Mesothelial cell of epicardium (in vitro differentiated cells): ENCODE measurements at places on chromosomes 12 and 14.

- DNase-seq, result no peak
These were observed 79.4 kb upstream of the OTX2 start for GRCh38 chr14:56889705-56890104.

DNA sequence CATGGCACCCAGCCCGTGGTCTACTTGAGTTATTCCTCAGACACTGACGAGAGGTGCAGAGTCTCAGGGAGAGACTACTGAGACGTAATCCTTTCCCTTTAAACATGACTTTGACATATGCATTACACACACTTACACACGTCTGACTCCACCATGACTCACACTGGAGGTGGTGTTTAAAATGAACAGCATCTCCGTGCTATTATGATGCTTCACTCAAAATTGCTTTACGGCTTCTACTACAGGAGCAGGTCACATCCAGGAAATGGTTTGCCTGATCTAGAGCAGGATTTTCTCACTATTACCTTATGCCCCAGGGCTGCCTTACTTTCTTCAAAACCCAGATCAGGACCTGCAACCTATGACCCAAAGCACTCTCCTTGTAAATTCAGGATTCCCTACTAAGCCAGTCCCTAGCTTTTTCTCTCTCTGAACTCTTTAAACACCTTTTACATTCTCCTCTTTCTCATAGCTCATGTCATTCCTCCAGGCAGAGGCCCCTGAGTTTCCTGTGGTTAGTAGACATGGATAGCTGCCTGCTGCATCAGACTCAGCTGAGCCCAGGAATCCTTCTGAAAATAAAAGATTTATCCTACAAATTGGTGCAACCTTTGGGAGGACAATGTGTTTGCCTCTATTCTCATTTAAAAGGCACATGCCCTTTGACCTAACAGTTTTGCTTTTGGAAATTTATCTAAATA lies 31.2 kb downstream of the TMCC3 start:
- DNase-seq, result no peak

GRCh38 chr12:8867786-8868185 lies 45.4 kb downstream of the A2ML1 start:
- no peak for DNase-seq

- DNase-seq, result no peak
These were observed 43.7 kb downstream of the DDX11 start for GRCh38 chr12:31117203-31118011.

- DNase-seq, result no peak
These were observed 2.0 kb upstream of the CCDC197 start for GRCh38 chr14:93994919-93995682.

DNA sequence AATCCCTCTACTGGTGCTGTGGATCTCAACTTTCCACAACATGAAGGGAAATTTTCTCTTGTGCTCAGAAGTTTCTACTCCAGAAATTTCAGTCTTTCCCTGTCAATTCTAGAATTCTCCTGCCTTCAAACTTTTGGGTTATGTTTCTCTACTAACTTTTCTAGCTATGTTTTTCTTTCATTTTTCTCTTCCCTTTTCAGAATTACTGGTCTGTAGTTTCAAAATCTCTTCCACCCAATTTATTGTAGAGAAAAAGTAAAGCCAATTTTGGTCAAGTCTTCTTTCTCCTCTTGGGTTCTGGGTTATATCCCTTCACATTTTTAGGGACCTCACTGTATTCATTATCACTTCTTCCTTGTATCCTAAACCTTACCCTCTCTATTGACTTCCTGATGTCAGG lies 18.9 kb downstream of the CNTN1 start:
- no peak for DNase-seq

- DNase-seq, result no peak
These were observed 20.2 kb downstream of the TCHP start for GRCh38 chr12:109920261-109920780.

DNA sequence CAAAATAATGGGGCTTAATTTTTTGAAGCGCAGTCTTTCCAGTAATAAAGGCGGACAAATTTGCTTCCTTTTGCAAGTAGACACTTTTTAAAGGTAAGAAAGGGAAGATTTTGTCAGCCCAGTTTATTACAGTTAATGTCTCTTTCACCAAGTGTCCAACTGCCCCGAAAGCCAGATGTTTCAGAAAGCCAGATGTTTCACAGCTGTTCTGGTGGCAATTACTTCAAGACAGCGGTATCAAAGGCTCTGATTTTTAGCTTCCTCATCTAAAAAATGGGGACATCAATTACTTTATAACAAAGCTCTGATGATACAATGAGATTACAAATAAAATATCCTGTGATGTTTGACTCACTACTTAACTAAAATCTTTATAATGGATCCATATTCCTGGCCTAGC lies 1.0 kb downstream of the WBP11 start:
- DNase-seq, result no peak

GRCh38 chr12:5003025-5003666 lies 40.5 kb upstream of the KCNA5 start:
- DNase-seq, result peak; percentile 72

DNA sequence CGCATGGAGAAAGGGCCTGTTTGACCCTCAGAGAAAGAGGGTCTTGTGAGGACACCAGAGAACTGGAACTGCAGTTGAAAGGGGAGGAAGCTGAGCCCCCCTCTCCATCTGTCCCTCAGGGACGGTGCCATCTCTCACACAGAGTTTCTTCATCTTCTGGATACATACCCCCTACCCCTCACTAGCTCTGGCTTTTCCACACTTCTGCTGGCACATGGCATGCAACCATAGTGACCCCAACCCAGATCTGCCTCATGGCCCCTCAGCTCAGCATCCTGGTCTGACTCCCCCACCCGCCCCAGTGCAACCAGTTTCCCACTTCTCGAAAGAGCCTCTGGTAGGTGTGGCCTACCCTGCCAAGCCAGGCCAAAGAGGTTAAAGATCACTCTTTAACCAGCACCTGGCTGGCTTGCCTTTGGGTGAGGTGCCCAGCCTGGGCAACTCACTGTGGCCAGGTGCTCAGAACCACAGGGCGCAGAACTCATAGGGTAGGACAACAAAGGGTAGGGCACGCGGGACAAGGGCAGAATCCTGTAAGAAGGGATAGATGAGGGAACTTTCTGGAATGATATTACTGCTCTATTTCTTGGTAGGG lies 25.8 kb downstream of the GALNT16 start:
- DNase-seq, result no peak

DNA sequence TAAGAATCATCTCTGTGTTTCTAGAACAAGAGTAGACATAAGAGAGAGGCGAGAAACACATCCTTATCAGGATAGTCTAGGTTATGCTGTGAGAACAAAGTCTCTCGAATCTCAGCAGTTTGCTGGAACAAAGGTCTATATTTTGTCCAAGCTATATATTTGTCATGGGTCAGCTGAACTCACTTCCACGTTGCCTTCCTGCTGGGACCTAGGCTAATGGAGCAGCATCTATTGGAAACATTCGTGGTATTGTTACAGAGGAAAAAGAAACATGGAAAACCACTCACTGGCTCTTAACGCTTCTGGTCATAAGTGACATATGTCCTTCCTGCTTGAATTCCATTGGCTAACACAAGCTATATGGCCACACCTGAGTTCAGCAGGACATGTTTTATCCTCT lies 112.6 kb upstream of the DYRK2 start:
- no peak for DNase-seq

GRCh38 chr14:22588526-22589095 lies 413 bp downstream of the DAD1 start:
- no peak for DNase-seq

- DNase-seq, result no peak
These were observed 1.9 kb downstream of the TMTC2 start for GRCh38 chr12:82688596-82688995.

GRCh38 chr12:15146585-15146984 lies 74.6 kb downstream of the RERG start:
- DNase-seq, result no peak

GRCh38 chr12:50776749-50777728 lies 13.1 kb downstream of the ATF1 start:
- no peak for DNase-seq

GRCh38 chr14:97543816-97544215 lies 746.6 kb downstream of the VRK1 start:
- DNase-seq, result no peak

GRCh38 chr12:28247806-28248205 lies 57.5 kb downstream of the CCDC91 start:
- no peak for DNase-seq

- no peak for DNase-seq
These were observed 10.7 kb downstream of the REM2 start for GRCh38 chr14:22893706-22894105.

DNA sequence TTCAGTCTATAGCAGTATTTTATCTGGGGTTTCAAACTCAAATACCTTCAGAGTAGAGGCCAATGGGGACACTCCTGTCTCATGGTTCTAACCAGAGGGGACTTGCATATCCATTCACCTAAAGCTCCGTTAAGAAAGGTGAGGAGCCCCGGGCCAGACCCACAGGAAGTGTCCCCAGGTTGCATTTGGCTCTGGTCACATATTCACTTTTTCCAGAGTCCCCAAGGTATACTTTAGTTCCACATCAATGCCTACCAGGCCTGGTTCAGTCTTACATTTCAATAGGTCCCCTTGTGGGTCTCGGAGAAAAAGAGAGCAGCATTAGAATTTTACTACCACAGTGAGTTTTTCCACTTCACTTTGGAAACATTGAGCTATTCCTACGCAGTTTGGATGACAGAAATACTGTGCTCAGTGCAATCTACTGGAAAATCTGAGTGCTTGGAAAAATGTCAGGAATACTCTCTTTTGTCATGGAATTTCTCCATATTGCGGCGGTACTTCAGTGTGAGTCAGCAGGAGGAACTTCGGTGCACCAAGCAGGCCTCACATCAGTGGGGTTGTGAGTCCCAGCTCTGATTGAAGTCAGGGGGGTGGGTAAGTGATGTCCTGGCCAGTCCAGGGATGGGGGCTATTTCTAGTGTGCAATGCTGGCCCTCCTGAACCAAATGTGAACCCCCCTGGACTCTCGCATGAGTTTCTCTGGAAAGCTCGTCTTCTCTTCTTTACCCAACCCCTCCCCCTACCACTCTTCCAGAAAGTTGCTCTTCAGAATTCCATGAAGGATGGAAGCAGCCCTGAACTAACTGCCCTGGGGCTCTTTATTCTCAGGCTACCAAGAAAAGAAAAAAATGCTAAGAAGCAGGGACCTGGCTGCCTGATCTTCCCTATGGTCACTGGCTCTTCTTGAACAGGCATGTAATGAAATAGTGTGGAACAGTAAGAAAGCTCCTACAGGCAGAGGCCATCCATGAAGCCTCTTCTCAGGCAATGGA lies 184.7 kb downstream of the PRKCH start:
- DNase-seq, result no peak

- DNase-seq, result no peak
These were observed 7.9 kb upstream of the PRMT8 start for GRCh38 chr12:3483089-3483488.

DNA sequence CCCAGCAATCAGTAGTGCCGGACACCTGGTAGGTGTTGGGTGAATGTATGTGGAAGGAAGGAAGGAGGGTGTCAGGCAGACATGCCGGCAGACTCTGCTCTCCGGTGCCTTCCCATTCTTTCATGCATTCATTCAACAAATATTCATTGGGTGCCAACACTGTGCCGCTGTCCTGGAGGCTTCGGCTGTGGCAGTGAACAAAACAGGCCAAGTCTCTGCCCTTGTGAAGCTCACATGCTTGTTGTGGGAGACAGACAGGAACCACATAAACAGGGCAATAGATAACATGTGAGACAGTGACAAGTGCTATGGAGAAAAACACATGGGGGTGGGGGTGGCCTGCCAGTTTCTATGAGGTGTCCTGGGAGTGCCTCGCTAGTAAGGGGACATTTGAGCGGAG lies 56.5 kb upstream of the ATF1 start:
- DNase-seq, result no peak

DNA sequence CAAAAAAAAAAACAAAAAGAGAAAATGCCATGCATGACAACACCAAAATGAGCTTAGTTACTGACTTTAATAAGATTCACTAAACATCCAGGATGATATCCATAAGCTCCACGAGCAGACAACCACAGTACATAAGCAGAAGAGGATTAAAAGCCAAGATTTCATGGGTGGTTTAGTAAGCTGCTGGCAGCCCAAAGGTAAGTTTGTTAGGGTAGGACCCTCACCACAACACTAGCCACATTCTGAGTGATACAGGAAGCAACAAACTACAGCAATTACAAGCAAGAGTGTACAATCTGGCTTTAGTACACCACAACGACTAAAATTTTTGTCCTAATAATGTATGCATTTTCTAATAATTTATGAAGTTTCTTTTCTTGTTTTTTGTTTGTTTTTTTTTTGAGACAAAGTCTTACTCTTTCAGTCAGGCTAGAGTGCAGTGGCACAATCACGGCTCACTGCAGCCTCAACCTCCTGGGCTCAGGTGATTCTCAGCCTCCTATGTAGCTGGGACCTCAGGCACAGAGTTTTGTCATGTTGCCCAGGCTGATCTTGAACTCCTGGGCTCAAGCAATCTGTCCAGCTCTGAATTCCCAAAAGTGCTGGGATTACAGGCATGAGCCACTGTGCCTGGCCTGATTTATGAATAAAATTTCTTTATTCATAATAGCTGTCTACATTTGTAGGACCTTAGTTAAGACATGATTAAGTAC lies 221.4 kb downstream of the MED13L start:
- DNase-seq, result no peak

GRCh38 chr14:64279704-64280668 lies 14.2 kb downstream of the ESR2 start:
- no peak for DNase-seq

DNA sequence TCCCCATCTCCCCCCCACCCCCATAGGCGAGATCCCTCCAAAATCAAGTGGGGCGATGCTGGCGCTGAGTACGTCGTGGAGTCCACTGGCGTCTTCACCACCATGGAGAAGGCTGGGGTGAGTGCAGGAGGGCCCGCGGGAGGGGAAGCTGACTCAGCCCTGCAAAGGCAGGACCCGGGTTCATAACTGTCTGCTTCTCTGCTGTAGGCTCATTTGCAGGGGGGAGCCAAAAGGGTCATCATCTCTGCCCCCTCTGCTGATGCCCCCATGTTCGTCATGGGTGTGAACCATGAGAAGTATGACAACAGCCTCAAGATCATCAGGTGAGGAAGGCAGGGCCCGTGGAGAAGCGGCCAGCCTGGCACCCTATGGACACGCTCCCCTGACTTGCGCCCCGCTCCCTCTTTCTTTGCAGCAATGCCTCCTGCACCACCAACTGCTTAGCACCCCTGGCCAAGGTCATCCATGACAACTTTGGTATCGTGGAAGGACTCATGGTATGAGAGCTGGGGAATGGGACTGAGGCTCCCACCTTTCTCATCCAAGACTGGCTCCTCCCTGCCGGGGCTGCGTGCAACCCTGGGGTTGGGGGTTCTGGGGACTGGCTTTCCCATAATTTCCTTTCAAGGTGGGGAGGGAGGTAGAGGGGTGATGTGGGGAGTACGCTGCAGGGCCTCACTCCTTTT lies 2.7 kb downstream of the GAPDH start:
- DNase-seq, result no peak

- no peak for DNase-seq
These were observed 90.8 kb upstream of the TMTC2 start for GRCh38 chr12:82595941-82596340.
